ENCODE measurements at places on chromosomes 3 and 15. TPM values are rescaled to one million over a fixed set of nuclear protein-coding genes. Genes with fewer than 3 reads are reported as not detected.

DNA sequence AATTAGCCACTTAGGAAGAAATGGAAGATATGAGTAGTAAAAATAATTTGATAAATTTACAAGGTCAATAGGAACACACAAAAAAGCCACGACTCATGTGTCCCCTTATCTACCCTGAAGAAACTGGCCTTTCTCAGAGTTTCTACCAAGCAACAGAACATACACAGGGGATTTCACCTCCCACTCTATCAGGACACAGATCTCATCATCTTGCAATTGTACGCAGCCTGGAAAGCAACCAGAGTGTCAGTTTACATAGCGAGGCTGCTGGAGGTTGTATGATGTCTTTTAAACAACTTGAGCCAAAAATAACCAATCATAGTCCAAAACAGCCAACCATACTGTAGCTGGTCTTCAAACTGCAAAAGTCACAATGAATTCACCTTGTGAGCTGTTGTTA lies 19.7 kb upstream of the LMOD3 start:
- DNase-seq: no peak

- DNase-seq: no peak
Observed at GRCh38 chr15:57472861-57473260, 96.6 kb downstream of the CGNL1 start.

- no peak for DNase-seq
Observed at GRCh38 chr15:25652704-25653103, 210.4 kb downstream of the ATP10A start.

- no peak for DNase-seq
Observed at GRCh38 chr15:83784975-83785374, 131.1 kb downstream of the ADAMTSL3 start.

DNA sequence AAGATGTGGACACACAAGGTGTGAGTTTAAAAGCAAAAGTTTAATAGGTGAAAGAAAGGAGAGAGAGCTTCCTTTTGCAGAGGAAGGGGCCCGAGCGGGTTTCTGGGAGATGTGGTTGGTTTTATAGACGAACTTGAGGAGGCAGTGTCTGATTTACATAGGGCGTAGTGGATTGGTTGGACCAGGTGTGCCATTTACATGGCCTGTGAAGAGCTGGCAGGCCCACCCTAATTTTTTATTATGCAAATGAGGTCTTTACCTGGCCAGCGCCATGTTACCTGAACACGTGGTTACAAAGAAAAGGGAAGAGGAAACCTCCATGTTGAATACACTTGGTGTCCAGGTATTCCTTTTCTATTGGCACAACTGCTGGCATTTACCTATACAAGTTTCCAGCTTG lies 42.8 kb upstream of the THSD4 start:
- no peak for DNase-seq

GRCh38 chr3:161275919-161276318 lies 54.8 kb downstream of the NMD3 start:
- DNase-seq: no peak

DNA sequence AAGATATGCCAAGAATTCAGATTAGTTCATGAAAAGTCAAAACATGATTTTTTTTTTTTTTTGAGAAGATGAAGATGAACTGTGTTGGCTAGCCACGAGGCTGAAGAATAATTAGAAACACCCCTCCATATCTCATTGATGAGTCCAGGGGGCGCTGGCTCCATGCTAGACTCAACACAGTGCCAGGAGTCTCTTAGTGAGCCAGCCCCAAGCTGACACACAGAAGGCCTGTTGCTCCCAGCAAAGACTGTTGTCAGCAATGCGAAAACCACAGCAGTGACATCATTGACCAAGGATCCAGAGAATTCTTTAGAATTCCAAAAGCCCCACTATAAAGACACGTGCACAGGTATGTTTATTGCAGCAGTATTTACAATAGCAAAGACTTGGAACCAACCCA lies 185.2 kb downstream of the ANXA2 start:
- no peak for DNase-seq

- no peak for DNase-seq
Observed at GRCh38 chr3:45130476-45130875, 15.7 kb downstream of the CDCP1 start.

GRCh38 chr15:56587686-56588085 lies 122.7 kb upstream of the MNS1 start:
- DNase-seq: no peak

GRCh38 chr3:136270179-136270578 lies 20.0 kb downstream of the PCCB start:
- no peak for DNase-seq

- DNase-seq: no peak
Observed at GRCh38 chr3:49173792-49174170, 2.4 kb downstream of the KLHDC8B start.

GRCh38 chr3:177820683-177821316 lies 623.5 kb upstream of the TBL1XR1 start:
- no peak for DNase-seq

DNA sequence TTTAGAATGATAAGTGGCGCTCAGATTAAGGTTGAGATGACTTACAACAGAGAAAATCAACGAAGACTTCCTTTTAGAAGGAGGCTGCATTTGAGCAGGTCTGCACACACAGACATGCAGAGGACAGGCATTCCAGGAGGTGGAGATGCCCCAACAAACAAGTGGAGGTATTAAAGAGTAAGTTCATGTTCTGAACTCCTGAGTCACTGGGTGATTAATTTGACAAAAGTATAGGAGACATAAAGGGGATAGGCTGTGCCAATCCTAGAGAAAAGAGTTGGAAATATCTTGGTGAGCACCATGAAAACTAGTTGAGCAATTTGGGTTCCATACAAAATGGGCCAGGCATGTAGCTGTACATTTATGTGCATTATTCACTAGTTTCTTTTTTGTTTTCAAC lies 33.5 kb upstream of the BCL6 start:
- no peak for DNase-seq

DNA sequence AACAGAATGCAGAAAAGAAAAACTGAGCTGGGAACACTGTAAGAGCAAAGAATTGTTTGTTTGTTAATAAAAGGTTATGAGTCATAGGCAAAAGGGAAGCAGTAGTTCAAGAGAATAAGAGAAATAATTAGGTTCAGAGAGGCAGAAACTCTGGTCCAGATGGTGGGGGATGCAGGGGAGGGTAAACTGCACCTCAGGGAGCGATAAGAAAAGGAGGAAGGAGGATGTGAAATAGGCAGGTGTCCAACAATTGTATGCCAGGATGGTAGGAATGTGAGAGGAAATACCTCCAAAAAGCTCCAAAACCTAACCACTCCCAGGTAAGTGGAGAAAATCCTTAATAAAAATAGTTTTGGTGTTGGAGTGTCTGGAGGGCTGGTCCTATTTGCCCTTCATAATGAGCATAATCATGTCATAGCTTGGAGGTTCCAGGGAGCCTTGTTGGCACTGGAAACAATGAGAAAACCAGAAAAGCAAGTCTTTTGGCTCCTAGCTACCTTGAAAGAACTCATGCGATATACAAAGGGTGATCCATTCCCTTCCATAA lies 405.4 kb upstream of the TBL1XR1 start:
- no peak for DNase-seq

MSL2 gene
- 20.6 TPM for total RNA-seq

CDCP1 gene
- total RNA-seq: 4.8 TPM

DPH6 gene
- 15.0 TPM for total RNA-seq

SPTBN5 gene
- total RNA-seq: 1.6 TPM

All from mesenteric fat pad (tissue), 1 donor.